Daoy (cell line): ENCODE measurements at places on chromosomes 12 and 14. TPM values are rescaled to one million over a fixed set of nuclear protein-coding genes. Genes with fewer than 3 reads are reported as not detected.

DNA sequence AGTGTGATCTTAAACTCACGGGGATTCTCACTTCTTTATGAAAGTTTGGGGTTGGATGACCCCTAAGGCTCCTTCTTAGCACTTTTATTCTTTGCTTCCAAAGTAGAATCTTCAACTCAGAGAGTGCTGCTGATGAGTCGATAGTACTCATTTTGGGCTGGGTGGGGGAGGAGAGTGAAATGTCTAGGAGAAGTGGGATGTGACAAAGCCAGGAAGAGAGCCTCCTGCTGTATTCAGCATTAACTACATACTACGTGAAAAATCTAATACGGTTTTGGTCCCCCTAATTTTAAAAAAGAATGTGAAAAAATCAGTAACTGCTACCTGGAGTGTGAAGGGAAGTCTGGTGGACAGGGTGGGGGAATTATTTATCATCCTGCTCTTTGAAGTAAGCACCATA is 148.3 kb downstream of the SAMD4A start:
- DNase-seq = peak; percentile 28

- DNase-seq = no peak
Measured at GRCh38 chr12:40153432-40153831, 47.6 kb upstream of the SLC2A13 start.

DNA sequence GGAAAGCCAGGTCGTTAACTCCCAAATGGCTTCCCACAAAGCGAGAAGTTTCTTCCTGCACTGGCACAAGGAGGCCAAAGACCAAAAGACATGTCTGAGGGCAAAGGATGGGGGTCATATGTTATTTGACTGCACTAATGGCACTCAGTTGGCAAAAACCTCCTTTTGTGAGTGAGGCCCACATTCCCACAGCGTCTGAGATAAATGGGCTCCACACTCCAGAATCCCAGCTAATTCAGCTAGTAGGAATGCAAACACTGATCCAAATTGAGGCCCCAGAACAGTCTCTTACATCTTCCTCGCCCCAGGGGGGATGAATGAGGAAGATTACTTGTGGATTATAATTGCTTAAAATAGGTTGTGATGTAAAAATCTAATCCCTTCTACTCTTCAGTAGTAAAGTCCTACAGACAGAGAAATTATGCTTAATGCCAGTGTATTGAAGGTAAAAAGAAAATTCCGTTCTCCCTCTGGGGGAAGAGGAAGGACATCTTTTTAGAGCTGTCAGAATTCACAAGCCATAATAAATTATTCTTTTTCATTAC is 86.4 kb upstream of the PIWIL1 start:
- DNase-seq = no peak

DNA sequence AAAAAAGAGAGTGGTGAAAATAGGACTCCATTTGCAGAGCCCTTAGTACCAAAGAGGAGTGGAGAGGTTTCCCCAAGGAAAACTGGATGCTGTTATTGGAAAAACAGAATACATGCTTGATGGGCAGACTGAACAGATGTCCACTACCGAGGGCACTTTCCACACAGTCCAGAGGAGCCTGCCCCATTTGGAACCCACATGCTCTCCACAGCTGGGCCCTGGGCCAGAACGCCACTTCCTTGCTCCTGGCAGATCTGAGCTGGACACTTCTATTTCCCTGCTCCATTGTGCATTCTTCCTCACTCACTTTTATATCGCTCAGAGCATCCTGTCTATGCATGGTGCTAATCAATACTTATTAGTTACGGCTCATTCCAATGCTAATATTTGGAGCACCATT is 249.9 kb downstream of the SLC15A4 start:
- no peak for DNase-seq

GRCh38 chr12:88529531-88530488 is 50.5 kb downstream of the KITLG start:
- DNase-seq = no peak

- no peak for DNase-seq
Measured at GRCh38 chr12:991350-992333, 619 bp downstream of the ERC1 start.

- DNase-seq = no peak
Measured at GRCh38 chr12:2854669-2855453, 2.0 kb downstream of the TEX52 start.

Gene FSCB
- total RNA-seq = not detected in 2 replicates

Gene MANSC4
- not detected in 2 replicates for total RNA-seq

GRCh38 chr14:23605931-23606585 is 27.5 kb upstream of the JPH4 start:
- DNase-seq = peak; percentile 68
